ENCODE measurements at places on chromosomes 12 and 14. TPM values are rescaled to one million over a fixed set of nuclear protein-coding genes. Genes with fewer than 3 reads are reported as not detected.

GRCh38 chr14:49688701-49689030 is 652 bp upstream of the POLE2 start:
- no peak for DNase-seq
- H3K27ac ChIP-seq, result peak overlapping the region; percentile 85
- H3K27me3 ChIP-seq, result no peaks in the 10 kb centered on the region
- H3K36me3 ChIP-seq, result no peaks in the 10 kb centered on the region
- peaks cover 16% of the 10 kb centered on the region for H3K4me1 ChIP-seq

The GPR68 gene
- total RNA-seq, result 0.37 TPM

GRCh38 chr14:24874514-24875202 is 175.3 kb downstream of the STXBP6 start:
- peaks cover 31% of the 10 kb centered on the region for H3K4me1 ChIP-seq
- no peak overlapping the region for H3K4me3 ChIP-seq
- H3K27ac ChIP-seq, result no peak overlapping the region
- DNase-seq, result no peak
- no peaks in the 10 kb centered on the region for H3K36me3 ChIP-seq
- H3K27me3 ChIP-seq, result no peaks in the 10 kb centered on the region

DNA sequence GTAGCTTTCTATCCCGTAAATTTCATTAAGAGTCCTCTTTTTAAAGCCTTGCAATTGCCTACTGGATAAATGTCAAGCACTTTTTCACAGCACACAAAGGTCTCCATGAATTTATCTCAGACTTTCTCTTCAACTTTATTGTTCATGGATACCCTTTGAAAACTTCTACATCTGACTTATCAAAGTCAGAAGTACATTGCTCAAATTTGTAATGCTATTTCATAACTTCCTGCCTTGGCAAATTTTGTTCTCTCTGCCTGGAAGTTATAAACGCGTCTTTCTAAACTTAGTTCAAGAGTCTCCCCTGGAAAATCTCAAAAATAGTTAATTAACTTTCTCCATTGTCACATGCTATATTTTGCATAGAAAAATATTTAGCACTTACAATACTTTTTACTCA is 55.9 kb upstream of the RERGL start:
- no peaks in the 10 kb centered on the region for H3K27me3 ChIP-seq
- H3K27ac ChIP-seq, result no peak overlapping the region
- no peak for DNase-seq
- H3K36me3 ChIP-seq, result no peaks in the 10 kb centered on the region
- no peak overlapping the region for H3K4me3 ChIP-seq

DNA sequence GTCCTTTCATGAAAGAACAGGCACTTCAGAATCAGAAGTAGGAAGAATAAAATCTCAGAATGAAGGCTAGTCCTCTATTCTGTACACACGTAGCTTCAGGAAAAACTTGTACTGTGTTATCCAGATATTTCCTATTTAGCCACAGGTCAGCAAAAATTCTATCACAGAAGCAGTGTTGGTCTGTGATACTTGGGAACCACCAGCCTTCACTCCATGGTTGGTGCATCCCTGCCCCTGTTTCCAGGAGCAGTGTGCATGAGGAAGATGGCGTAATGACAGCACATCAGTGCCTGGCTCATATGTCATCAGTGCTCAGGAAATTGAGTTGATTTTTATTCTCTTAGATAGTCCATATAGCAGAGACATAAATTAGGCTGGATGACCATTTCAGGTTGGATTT is 87.7 kb downstream of the SAMD4A start:
- peaks cover 57% of the 10 kb centered on the region for H3K4me1 ChIP-seq
- H3K4me3 ChIP-seq, result no peak overlapping the region
- H3K27me3 ChIP-seq, result no peaks in the 10 kb centered on the region

The SLC25A21 gene
- total RNA-seq, result not detected

- no peak overlapping the region for H3K4me3 ChIP-seq
- peaks cover 29% of the 10 kb centered on the region for H3K4me1 ChIP-seq
- no peaks in the 10 kb centered on the region for H3K36me3 ChIP-seq
- DNase-seq, result peak; percentile 67
These were observed 10.0 kb upstream of the DDX47 start for GRCh38 chr12:12803186-12803585.

DNA sequence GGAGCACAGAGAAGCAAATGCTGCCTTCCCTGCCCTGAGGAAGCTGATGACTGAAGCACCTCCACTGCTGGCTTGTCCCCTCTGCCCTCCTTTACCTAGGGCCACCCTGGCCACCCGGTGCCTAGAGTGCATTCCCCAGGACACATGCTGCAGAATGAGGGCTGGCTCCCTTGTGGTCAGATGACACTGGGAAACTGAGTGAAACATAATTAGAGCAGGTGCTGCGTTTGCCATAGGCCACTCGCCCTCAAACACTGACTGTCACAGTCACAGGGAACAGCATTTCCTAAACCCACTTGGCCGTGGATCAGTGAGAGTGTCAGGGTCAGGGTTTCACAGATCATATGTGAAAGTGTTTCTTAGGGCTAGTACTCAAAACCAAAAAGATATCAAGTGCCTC is 16.0 kb downstream of the TCHP start:
- H3K4me3 ChIP-seq, result no peak overlapping the region
- H3K36me3 ChIP-seq, result peaks cover 96% of the 10 kb centered on the region
- H3K27me3 ChIP-seq, result no peaks in the 10 kb centered on the region
- no peaks in the 10 kb centered on the region for H3K4me1 ChIP-seq

The KCNK13 gene
- total RNA-seq, result 0.83 TPM

GRCh38 chr14:58663494-58664111 is 25.8 kb downstream of the DACT1 start:
- no peak for DNase-seq
- no peaks in the 10 kb centered on the region for H3K27me3 ChIP-seq
- H3K4me3 ChIP-seq, result no peak overlapping the region
- H3K27ac ChIP-seq, result no peak overlapping the region
- no peaks in the 10 kb centered on the region for H3K36me3 ChIP-seq
- H3K4me1 ChIP-seq, result peaks cover 24% of the 10 kb centered on the region

The MYH7 gene
- 18,310 TPM for total RNA-seq

The LGR5 gene
- total RNA-seq, result not detected

DNA sequence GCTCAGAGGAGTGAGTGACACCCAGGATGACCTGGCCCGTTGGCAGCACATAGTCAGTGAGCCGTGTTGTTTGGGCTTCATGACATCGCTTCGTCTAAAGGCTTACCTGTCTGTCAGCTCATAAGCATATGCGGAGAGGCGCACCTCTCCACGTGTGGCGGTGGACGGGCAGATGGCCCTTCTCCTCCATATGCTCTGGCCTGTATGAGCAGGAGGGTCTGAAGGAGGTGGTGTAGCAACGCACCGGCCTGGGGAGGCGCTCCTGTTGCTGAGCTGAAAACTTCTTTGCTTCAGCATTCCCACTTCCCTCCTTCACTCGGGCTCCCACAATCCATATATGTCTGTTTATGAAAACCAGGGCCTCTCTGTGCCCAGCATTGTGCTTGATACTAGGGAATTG is 186.1 kb downstream of the TSPAN9 start:
- H3K4me3 ChIP-seq, result no peak overlapping the region
- H3K4me1 ChIP-seq, result peaks cover 79% of the 10 kb centered on the region
- no peak for DNase-seq
- peak overlapping the region; percentile 78 for H3K27ac ChIP-seq

DNA sequence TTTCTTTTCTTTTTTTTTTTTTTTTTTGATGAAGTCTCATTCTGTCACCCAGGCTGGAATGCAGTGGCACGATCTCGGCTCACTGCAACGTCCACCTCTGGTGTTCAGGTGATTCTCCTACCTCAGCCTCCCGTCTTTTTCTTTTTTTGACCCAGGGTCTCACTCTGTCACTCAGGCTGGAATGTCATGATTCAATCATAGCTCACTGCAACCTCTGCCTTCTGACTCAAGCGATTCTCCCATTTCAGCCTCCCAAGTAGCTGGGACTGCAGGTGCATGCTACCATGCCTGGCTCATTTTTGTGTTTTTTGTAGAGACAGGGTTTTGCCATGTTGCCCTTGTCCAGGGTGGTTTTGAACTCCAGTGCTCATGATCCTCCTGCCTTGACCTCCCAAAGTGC is 12.0 kb downstream of the FUT8 start:
- H3K27ac ChIP-seq, result no peak overlapping the region
- H3K27me3 ChIP-seq, result no peaks in the 10 kb centered on the region
- no peak for DNase-seq

GRCh38 chr12:40691913-40692764 is at the start of gene CNTN1:
TSS of gene CNTN1 (plus strand) at chr12:40692439.
- no peaks in the 10 kb centered on the region for H3K4me1 ChIP-seq
- no peaks in the 10 kb centered on the region for H3K36me3 ChIP-seq
- peaks cover 15% of the 10 kb centered on the region for H3K27me3 ChIP-seq
- DNase-seq, result no peak

The SERPINA10 gene
- not detected for total RNA-seq

GRCh38 chr12:109512608-109513007 is 35.2 kb downstream of the UBE3B start:
- DNase-seq, result no peak
- no peaks in the 10 kb centered on the region for H3K4me1 ChIP-seq
- H3K27ac ChIP-seq, result no peak overlapping the region
- H3K36me3 ChIP-seq, result peaks cover 46% of the 10 kb centered on the region
- H3K4me3 ChIP-seq, result no peak overlapping the region
- no peaks in the 10 kb centered on the region for H3K27me3 ChIP-seq

DNA sequence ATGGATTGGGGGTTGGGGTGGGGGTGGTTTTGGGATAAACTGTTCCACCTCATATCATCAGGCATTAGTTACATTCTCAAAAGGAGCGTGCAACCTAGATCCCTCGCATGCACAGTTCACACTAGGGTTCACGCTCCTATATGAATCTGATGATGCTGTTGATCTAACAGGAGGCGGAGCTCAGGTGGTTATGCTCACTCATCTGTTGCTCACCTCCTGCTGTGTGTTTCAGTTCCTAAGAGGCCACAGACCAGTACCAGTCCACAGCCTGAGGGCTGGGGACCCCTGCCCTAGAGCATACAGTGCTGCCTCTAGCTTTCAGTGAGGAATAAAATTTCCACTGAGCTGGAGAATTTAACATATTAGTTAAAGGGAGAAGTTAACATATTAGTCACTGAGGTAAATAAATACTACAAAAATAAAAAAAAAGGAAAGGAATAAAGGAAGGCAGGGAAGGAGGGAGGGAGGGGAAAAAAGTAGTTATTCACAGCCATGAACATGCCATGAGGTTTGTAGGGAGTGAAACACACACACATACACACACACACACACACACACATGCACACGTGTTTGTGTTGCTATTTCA is 612.7 kb upstream of the TBX3 start:
- no peaks in the 10 kb centered on the region for H3K4me1 ChIP-seq
- no peak overlapping the region for H3K27ac ChIP-seq
- no peaks in the 10 kb centered on the region for H3K27me3 ChIP-seq

- H3K27me3 ChIP-seq, result no peaks in the 10 kb centered on the region
- H3K36me3 ChIP-seq, result no peaks in the 10 kb centered on the region
- peaks cover 3% of the 10 kb centered on the region for H3K4me1 ChIP-seq
These were observed 64.2 kb downstream of the ADCK1 start for GRCh38 chr14:77864085-77864484.

DNA sequence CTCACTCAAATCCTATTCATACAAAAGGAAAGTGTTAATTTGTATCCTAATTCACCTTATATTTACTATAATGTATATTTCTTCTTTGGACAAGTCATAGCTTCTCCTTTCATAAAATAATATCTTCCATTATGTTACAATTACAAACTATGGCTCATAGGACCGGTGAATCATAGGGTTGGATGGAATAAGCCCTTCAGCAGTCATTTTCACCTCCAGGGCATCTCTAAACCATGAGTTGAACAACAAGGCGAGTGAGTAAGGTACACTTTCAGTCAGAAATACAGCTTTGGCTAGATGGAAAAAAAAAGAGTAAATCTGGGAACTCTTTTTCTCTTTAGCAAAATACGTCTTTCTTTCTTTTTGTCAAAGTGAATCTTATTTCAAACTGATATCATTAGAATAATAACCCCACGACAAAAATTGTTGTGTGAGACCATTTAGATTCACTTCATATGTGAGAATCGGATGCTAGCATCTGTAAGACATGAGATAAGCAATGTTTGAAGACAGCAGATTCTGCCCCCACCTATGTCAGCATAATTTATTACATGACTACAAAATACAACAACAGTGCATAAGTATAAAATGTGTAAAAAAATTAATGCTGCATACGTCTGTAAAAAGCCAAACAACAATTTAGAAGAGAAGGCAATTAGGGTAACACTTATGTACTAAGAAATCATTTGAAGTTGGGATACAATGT is 184.4 kb upstream of the SLC38A2 start:
- H3K4me3 ChIP-seq, result no peak overlapping the region
- H3K36me3 ChIP-seq, result no peaks in the 10 kb centered on the region
- H3K4me1 ChIP-seq, result peaks cover 6% of the 10 kb centered on the region
- peak overlapping the region; percentile 64 for H3K27ac ChIP-seq
- DNase-seq, result no peak
- no peaks in the 10 kb centered on the region for H3K27me3 ChIP-seq

- H3K36me3 ChIP-seq, result no peaks in the 10 kb centered on the region
- H3K27me3 ChIP-seq, result no peaks in the 10 kb centered on the region
- H3K4me3 ChIP-seq, result no peak overlapping the region
These were observed 40.5 kb downstream of the KCNA5 start for GRCh38 chr12:5083955-5084849.

The MOK gene
- total RNA-seq, result 13.8 TPM

- H3K27me3 ChIP-seq, result no peaks in the 10 kb centered on the region
- DNase-seq, result no peak
- H3K36me3 ChIP-seq, result no peaks in the 10 kb centered on the region
- H3K27ac ChIP-seq, result no peak overlapping the region
- H3K4me3 ChIP-seq, result no peak overlapping the region
These were observed 239.3 kb downstream of the ALG10B start for GRCh38 chr12:38555620-38556591.

The C14orf180 gene
- 25.5 TPM for total RNA-seq

DNA sequence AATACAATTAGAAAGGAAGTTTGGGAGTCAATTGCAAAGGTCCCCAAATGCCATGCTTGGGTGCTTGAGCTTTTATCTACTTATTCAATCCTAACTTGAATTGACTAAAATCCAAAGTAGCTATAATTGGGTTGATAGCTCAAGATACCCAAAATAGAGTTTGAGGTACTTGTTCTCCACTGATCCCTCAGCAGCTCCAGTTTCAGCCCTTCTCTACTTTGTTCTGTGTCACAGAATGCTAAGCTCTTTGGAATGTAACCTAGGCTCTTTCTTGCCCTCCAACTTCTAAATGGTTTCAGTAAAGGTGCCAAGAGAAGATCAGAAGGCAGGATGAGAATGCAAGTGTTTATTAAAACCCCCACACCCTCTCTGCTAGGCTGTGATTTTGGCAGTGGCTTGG is 251.4 kb upstream of the CLEC14A start:
- H3K27ac ChIP-seq, result no peak overlapping the region
- H3K4me1 ChIP-seq, result no peaks in the 10 kb centered on the region
- H3K27me3 ChIP-seq, result no peaks in the 10 kb centered on the region
- H3K4me3 ChIP-seq, result no peak overlapping the region
- no peak for DNase-seq
- H3K36me3 ChIP-seq, result no peaks in the 10 kb centered on the region

The CCDC196 gene
- not detected for total RNA-seq
